Stimulated activated CD4-positive, alpha-beta T cell treated with anti-CD3 and anti-CD28 coated beads, Interleukin-1b, Interleukin-23, amount 100 ng/mL, for 1 hour (primary cell): ENCODE measurements at places on chromosomes 2 and 18.

DNA sequence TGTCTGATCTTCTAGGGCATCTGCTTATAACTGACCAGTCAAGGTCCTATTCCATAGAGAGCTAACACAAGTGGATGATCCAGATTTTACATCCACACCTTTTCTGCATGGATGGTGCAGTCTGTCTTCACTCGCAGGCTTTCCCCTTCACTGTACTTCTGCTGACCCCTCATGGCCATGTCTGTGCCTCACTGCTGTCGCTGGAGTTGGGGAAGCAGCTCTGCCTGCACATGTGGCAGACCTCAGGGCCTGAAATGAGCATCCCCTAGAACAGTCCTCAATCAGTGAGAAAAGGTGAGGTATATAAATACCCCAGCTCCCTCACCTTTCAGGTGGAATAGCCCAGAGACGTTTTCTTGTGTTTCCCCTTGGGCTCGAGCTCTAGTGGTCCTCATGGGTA is 233.8 kb downstream of the ANKRD36B start:
- no peak for DNase-seq

DNA sequence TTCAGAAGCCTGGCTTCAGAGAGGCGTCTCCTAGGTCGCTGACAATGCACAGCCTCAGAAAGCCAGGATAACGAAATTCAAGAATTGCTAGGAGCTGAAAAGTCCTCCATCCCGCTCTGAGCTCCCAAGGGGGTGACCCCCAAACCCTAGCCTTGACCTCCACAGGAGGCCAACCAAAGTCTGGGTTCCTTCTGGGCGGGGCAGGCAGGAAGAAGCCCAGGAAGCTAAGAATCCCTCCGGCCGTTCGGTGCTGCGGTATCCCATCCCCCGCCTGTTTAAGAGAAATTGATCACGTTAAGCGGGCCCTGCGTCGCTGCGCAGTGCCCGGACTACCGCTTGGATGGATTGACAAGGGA is 2.5 kb upstream of the OSR1 start:
- DNase-seq: no peak

- DNase-seq: no peak
These were observed 326.4 kb downstream of the NR4A2 start for GRCh38 chr2:156005999-156006712.

DNA sequence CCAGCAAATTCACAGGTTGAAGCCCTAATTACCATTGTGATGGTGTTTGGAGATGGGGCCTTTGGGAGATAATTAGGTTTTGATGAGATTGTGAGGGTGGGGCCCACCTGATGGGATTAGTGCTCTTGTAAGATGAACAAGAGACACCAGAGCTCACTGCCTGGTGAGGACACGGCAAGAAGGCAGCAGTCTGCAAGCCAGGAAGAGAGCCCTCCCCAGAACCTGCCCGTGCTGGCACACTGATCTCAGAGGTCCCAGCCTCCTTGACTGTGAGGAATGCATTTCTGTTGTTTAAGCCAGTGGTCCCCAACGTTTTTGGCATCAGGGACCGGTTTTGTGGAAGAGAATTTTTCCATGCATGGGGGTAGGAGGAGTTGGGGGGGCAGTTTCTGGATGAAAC is 240.7 kb downstream of the KLHL29 start:
- no peak for DNase-seq

DNA sequence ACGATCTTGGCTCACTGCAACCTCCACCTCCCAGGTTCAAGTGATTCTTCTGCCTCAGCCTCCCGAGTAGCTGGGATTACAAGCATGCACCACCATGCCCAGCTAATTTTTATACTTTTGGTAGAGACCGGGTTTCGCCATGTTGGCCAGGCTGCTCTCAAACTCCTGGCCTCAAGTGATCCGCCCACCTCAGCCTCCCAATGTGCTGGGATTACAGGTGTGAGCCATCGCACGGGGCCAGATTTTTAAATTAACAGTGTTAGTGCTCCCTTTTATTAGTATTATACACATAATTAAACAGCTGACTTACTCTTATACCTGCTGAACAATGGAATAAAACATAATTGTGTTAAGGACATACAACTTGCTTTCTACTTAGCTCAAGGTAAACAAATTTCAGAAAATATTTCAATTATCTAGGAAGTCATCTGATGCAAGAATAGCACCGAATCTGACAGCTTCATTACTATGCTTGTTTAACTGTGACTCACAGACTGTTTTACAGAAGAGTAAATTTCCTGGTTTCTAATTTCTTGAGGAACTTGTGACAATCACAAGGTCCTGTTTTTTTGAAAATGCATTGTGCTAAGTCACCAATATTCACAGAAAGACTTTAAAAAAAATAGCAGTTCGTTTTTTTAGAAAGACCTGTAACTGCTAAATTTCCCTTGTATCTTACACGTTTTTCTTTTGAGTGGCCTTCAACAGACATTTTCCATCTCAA is 51.2 kb downstream of the SPIRE1 start:
- no peak for DNase-seq

- no peak for DNase-seq
These were observed 20.7 kb upstream of the SULT1C2 start for GRCh38 chr2:108268001-108268400.

- DNase-seq: no peak
These were observed 137.8 kb downstream of the CLIP4 start for GRCh38 chr2:29253026-29253425.

- DNase-seq: no peak
These were observed 9.0 kb downstream of the NCKAP1 start for GRCh38 chr2:183029219-183029618.

GRCh38 chr2:213233438-213234330 is 50.6 kb upstream of the SPAG16 start:
- no peak for DNase-seq

- DNase-seq: no peak
These were observed 38.3 kb downstream of the MRPL33 start for GRCh38 chr2:27809761-27810241.

GRCh38 chr2:105070010-105070865 is 32.4 kb downstream of the MRPS9 start:
- no peak for DNase-seq

DNA sequence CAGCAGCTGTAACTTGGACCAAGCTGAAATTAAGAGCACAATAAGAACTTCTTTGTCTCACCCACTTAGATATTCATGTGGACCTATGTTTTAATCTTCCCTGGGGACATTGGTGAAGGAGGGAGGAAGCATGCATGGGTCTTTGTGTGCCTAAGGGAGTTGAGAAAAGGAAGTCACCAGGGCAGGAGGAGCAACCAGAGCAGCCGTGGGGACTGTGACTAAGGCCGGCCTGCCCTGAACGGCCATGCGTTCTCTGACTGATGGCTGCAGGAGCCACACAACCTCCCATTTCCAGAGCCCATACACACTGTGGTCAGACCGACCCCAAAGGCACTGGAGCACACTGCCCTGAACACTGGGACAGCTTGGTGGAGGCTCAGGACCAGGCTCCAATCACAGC is 43.7 kb upstream of the SLC35G4 start:
- no peak for DNase-seq

- DNase-seq: no peak
These were observed 29.2 kb upstream of the ATP6V1B1 start for GRCh38 chr2:70906439-70907005.

DNA sequence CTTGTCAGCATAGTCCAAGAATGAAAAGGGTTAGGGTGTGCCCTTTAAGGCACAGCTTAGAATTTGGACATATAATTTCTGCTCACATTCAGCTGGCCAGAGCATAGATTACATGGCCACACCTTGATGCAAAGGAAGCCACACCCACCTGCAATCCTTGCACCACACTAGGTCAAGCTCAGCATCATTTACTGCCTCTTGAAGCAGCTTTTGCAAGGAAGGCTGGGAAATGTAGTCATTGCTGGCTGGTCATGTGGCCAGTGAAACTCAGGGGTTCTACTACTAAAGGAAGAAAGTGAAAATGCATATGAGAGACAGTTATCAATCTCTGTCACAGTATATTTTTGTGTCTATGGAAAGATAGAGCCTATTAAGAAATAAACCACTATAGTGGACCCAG is 159.3 kb downstream of the GFPT1 start:
- DNase-seq: no peak

- DNase-seq: no peak
These were observed 57.4 kb upstream of the EPHA4 start for GRCh38 chr2:221629468-221629867.

DNA sequence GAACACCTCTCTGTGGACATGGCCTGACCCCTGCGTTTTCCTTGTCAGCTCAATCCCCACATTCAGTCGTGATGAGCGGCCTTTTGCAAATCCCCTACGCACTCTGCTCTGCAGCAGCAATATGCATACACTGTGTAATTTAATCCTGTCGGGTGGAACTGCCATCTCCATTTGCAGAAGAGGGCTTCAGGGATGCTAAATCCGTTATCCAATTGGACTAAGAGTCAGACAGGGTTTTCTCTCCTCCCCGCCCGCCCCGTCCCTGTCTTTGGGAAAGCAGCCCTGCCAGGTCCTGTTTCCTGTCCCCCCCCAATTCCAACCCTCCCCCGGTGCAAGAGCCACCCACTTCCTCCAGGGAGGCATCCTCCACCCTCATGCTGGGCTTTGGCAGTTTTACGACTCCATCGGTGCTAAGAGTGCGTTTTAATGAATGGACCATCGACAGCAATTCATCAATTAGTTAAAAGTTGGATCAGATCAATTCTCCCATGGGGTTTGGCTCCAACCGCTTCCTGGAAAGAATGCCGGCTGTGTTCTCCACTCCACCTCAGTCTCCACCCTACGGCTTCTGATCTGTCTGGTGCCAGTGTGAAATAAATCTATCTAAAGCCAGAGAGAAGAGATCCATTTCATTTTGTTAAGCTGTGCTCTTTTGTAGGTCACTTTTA is 53.5 kb upstream of the ASAP2 start:
- DNase-seq: no peak

DNA sequence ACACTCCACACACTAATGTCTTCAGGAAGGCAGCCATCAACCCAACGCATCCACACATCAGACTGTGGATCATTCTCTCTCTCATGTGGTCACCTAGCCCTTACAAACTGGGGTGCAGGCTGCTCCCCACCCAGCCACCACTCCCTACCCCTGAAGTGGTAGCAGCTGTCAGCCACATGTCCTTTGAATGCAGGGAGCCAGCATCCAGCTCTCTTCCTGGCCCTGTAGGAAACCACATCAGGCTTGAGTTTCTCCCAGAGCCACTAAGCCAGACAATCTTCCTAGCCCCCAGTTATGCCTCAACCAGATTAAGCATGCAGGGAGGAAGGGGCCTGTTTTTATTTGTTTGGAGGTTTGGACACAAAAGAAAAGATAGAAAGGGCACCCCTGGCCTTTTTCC is 52.8 kb upstream of the SPP2 start:
- DNase-seq: no peak

DNA sequence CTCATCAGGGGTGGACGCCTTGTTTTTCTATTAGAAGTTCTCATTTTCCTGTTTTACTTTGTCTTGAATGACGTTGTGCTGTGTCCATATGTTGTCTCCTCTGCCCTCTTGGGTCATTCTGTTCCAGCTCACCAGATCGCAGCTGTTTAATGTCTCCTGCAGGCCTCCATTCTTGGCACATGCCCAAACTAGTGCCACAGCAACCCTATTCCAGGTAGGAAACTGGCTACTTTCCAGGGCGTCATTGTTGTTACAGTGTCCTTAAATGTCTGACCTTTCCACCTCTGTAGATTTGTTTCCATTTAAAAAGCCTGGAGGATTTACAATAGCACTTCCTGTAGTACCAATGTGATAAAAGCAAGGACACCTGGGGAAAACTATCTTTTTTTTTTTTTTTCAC is 500.7 kb downstream of the METTL4 start:
- DNase-seq: no peak

DNA sequence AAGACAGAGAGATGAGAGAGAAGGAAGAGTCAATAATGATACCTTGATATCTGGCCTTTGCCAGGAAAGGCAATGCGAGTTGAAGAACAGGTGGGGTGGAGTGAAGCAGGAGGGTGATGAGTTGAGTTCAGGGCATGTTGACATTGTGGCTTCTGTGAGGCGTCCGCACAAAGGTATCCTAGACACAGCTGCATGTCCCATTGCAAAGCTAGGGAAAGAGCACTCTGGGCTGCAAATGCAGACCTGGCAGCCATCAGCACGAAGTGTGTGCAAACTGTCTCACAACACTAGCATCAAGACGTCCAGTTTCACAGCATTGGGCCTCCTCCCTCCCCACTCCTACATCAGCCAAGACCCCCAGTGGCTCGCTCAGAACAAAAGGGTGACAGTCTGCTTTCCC is 36.1 kb downstream of the TEX51 start:
- no peak for DNase-seq

DNA sequence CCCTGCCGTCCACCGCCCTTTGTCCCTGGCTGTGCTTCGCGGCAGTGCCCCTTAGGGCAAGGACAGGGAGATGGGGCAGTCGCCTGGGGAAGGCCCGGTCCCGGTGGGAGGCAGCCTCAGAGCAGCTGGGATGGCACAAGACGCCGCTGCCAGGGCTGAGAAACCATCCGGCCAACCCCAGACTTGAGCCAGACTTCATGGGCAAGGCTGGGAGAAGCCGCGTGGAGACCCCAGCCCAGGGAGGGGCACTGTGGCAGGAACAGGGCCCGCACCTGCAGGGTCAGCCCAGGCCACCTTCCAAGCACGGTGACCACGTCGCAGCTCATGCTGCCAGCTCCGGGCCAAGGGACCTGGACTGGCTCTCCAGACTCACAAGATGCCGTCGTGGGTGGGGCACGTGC is 84.0 kb downstream of the NFATC1 start:
- DNase-seq: no peak

DNA sequence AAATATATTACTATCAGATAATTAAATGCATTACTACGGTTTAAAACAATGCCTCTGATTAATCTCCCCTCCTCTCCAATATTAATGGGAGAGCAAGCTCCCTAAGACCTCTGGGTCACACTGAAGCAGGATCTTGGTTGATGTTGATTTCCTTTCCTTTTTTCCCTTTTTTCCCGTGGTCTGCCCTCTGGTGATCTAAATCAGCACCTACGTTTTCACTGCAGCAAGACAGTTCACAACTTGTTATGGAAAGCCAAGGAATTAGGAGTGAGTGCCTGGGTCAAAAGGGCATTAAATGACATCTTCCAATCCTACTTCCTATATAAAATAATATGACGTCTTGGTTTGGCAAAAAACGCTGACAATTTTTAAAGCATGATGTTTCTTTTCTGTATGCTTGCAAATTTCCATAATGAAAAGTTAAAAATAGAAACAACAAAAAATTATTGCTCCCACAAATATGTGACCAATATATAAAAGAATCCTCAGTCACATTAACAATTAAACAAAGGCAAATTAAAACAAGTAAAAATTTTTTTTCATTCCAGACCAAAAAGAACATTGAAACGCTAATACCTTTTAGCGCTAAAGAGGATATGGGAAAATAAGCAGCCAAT is 7.9 kb upstream of the CFAP36 start:
- DNase-seq: no peak

GRCh38 chr2:44708661-44709000 is 232.9 kb upstream of the SIX3 start:
- no peak for DNase-seq

- no peak for DNase-seq
These were observed 181.6 kb downstream of the BCL2 start for GRCh38 chr18:63137999-63138435.
